Bronchial epithelial cell (primary cell): ENCODE measurements at places on chromosomes 2 and 18.
A peak's percentile ranks its signal among the peaks of the same experiment; 100 is the strongest.

GRCh38 chr2:134269972-134270735 is 16.3 kb downstream of the MGAT5 start:
- no peak for DNase-seq

GRCh38 chr2:138023298-138023697 is 59.0 kb downstream of the HNMT start:
- DNase-seq, result no peak

DNA sequence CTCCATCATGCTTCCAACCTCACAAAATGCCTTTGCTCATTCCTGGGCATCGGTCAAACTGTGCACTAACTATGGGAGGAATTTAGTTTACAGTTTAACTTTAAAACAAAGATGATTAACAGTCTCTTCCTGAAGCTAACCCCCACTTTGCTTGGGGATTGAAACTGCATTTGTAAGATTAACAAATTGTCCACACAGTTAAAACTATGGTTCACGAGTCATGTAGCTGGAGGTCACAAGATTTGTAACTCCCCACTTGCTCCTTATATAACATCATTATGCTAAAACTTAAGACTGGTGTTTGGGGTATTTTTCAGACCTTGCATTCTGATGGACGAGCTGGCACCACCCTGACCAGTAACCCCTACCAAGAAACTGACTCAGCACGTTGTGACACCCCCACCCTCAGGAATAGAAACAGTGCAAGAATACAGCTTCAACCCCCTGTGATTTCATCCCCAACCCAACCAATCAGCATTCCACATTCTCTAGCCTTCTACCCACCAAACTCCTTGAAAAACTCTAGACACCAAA is 252.3 kb downstream of the MBD5 start:
- DNase-seq, result no peak

GRCh38 chr2:117938611-117939010 is 75.3 kb downstream of the CCDC93 start:
- DNase-seq, result no peak

DNA sequence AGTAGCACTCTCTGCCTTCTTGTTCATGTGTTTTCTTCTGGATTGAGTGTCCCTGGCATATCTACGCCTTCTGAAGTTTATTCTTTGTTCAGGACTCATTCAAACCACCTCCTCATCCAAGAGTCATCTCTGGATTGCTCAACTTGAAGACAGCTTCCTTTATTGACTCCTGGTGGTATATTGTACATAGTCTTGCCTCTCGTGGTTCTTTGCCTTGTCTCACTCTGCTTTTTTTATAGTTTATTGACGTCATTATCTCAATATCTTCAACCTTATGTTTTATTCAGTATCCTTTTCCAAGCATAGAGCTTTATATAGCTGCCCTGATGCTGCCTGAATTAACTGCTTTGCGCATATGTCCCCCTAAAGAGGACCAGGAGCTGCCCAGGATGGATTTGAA is 161.7 kb downstream of the INSIG2 start:
- peak; percentile 89 for DNase-seq

GRCh38 chr2:25551316-25551715 is 122.1 kb downstream of the DTNB start:
- DNase-seq, result no peak

GRCh38 chr18:8319798-8320489 is 289.3 kb upstream of the RAB12 start:
- no peak for DNase-seq

DNA sequence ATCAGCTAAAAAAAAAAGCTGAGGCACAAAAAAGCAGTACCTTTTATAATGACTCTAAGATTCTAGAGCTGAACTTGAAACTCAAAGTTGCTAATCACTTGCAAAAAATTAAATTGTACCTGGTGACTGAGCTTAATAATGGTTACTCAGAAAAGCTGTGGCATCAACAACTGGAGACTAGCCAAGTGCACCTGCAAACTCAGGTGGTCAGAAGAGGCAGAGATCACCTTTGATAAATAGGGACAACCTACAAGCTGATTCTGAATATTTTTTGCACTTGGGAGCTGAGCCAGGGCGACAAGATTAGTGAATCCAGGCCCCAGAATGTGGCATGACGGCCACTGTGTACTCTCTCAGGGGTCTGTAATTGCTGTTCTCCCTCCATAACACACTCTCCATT is 3.0 kb downstream of the ABHD3 start:
- DNase-seq, result no peak

DNA sequence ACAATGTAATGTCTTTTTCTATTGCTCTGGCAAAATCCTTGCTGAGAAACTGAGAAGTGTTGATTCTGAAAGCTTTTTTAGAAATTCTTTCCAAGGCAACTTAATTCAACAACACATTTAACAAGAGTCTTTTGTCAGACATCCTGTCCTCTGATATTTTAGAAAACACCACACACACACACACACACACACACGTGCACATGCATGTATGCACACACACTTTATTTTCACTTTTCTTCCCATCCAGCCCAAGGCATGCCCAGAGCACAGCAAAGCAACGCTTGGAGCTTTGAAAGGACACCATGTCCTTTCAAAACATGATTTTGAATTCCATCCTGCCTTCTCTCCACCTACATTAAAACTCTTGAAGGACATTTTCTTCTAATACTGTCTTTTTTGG is 116.1 kb downstream of the ATL2 start:
- DNase-seq, result no peak

GRCh38 chr2:114046373-114046772 is 156.5 kb downstream of the ACTR3 start:
- no peak for DNase-seq

DNA sequence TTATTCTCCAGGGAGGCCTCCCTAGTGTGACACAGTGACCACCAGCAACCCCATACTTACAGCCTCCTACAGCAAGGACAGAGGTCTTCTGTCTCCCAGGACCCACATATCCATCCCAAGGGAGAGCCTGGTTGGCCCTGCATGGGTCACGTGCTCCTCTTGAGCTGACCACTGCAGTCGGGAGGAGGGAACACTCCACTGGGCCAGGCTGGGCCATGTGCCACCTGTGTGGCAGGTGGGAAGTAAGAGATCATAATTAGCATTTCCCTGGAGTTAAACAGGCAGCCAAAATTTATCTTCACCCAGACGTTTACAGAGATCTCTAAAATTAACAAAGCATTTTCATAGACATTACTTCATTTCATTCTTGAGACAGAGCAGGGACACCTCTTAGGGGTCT is 33.4 kb upstream of the MLPH start:
- DNase-seq, result no peak

DNA sequence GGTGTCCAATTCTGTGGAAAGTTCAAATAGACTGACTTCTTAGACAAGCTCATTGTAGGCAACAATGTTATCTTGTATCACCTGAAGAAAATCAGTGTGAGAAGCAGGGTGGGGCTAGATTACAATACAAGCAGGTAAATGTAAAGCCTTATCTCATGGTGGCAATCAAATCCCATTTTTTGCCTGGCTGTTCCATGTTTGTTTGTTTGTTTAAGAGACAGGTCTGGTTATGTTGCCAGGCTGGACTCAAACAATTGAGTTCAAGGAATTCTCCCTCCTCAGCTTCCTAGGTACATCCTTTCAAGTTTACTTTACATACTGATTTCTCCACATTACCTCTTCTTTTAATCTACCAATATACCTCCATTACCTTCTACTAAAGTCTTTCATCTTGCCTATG is 464.6 kb downstream of the LRP1B start:
- DNase-seq, result no peak

GRCh38 chr2:45780541-45781463 is 129.3 kb downstream of the PRKCE start:
- no peak for DNase-seq

DNA sequence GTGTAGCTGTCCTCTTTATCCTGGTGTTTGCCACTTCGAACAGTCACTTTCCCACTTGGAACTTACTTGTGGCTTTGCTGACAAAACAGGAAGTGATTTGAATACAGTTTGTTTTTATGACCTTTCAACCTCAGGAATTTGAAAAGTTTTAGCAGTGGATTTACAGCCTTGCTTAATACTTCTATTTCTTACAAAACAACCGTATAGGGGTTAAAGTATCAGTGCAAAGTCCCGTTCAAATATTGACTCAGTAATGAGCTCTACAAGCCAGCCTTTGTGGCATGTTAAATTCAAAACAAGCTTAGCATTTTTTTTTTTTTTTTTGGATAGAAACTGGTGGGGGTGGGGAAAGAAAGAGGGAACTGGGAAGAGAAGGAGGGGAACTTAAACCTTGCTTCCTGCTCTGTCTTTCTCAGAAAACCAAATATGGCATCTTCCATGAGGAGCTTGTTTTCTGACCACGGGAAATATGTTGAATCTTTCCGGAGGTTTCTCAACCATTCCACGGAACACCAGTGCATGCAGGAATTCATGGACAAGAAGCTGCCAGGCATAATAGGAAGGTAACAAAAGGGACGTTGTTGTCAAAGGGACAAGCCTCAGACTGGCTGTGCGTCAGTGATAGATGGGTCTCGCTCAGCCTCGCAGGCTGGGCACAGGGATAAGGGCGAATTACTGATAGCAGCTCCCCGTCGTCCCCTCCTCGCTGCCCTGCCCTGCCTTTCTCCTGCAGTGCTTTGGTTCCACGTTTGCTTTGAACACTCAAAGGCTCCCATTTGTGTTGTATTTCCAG is at the start of gene HNMT:
Gene HNMT (plus strand): TSS at position 408 of the 793 bp plus-strand sequence. CDS start 19 bp downstream, at position 427.
- peak; percentile 61 for DNase-seq

DNA sequence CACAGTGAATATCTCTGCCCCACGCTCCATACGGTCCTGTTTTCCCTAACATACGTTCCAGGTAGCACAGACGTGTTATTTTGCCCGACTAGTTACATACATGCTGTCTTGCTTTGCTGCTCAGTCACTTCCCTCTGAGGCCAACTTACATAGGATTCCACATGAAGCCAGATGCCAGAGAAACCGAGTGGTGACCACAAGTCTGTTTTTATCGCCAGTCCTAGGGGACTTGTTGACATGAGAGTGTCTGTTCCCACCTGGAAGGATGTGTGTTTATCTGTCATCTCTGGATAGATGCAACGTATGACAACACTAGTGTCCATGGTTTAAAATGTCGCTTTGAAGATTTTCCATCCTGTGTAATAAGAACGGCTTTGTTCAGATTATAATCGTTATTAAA is 32.6 kb downstream of the PMAIP1 start:
- DNase-seq, result no peak

GRCh38 chr2:217482056-217482710 is 520.6 kb downstream of the TNS1 start:
- DNase-seq, result no peak

- peak; percentile 35 for DNase-seq
Observed at GRCh38 chr18:9506046-9506792, 30.9 kb downstream of the RALBP1 start.

DNA sequence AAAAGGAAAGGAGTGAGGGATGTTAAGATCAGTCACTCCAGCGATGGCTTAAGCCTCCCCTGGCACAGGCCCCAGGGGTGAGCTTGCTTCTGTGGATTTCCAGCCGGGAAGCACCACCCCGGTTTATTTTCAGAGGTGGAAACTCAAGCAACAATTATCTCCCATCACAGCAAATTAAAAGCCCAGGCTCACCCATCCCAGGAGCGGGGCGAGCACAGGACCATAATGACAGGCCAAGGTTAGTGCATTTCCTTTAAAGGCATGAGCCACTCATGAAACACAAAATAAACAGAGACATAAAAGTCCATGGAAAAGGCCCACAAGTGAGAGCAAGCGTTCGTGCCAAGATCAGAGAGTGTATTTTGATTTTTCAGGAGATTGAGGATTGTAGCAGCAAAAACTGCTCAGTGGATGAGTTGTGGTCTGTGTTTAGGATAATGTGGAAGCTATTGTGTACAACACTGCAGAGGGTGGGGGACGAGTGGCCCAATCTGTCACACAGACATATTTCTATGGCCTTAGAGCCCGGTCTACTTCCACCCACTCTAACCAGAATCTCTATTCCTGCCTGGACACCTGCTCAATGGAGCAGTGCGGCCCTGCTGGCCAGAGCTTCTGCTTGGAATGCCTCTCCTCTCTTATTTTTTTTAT is 111.4 kb upstream of the CDC42EP3 start:
- peak; percentile 22 for DNase-seq

DNA sequence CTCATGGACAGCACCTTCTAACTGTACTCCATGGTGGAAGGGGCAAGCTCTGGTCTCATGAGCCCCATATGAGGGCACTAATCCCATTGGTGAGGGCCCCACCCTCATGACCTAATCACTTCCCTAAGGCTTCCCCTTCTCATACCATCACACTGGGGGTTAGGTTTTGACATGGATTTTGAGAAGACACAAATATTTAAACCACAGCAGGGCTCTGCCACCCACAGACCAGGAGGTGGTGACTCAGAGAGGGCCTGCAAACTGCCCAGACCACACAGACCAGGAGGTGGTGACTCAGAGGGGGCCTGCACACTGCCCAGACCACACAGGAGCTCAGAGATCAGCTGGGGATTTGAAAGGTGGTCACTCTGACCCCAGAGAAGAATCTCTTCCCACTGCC is 222.0 kb downstream of the KLHL29 start:
- peak; percentile 21 for DNase-seq

- no peak for DNase-seq
Observed at GRCh38 chr2:240725671-240726070, 34.0 kb downstream of the AQP12A start.

DNA sequence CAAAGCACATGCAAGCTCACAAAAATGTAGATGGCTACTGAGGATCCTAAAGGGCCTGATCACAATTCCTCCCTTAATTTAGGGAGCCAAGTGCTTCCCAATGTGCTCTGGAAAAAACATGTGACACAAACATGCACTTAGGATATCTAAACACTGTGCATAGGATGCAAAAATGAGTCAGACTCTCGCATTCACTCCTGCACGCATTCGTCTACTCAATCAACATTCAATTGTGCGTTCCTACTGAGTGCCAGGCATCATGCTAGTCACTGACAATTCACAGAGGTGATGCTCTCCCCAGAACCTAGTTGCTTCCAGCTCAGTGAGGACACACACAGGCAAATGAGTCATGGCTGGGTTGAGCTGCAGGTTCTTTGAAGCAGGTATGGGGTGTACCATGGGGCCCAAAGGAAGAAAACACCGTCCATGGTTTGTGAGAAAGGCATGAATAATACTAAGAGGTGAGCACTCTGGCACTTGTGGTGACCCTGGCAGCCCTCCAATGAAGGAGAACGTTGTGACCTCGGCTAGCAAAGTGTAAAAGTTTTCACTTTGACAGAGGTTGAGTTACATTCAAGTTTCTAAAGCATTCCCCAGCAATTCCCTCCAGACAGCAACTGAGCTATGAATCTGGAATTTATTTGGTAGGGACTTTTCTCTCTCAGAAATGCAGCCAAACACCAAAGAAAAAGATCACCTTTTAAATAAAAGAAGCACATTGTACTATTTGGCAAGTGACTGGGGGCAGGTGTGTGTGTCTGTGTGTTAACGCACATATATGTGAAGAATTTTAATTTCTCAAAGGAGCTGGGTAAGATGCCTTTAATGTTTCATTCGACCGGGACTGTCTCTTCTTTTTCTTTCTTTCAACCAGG is 173.3 kb downstream of the ALPK2 start:
- DNase-seq, result peak; percentile 59
